ENCODE measurements at places on chromosomes 3 and 15. TPM values are rescaled to one million over a fixed set of nuclear protein-coding genes. Genes with fewer than 3 reads are reported as not detected.

Gene NPAP1
- 0.03 TPM for polyA plus RNA-seq

Gene TAMM41
- 13.1 TPM for polyA plus RNA-seq

Gene CLDN1
- polyA plus RNA-seq: 3.0 TPM

DNA sequence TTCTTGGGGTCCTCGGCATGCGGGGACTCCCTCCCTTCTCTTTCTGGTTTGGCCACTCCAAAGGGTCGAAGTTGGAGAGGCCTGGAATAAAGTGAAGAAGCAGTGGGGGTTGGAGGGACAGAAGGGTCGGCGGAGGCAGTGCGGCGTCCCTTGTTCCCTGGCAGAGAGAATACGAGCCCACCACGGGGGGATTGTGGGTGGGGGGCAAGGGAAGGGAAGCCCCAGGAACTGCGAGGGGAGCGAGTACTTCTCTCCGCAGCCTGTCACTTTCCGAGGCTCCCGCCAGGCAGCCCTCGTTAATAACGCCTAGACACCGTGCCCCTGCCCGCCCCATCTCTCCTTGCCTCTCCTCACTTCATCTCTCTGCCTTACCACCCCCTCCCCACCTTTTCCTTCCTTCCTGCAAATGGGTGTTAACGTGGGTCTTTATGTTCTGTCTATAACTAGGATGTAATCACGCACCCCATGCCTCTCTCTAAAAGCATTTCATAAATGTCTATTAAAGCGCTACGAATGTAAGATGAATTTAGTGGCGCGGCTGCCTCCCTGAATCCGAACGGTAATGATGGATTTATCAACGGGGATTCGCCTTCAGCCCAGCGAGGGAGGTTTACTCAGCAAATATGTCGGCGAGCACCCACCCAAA, 13.7 kb downstream of the NR2F2 start:
- DNase-seq: no peak

Gene PIF1
- not detected for polyA plus RNA-seq
